ENCODE measurements at places on chromosomes 3 and 15.

DNA sequence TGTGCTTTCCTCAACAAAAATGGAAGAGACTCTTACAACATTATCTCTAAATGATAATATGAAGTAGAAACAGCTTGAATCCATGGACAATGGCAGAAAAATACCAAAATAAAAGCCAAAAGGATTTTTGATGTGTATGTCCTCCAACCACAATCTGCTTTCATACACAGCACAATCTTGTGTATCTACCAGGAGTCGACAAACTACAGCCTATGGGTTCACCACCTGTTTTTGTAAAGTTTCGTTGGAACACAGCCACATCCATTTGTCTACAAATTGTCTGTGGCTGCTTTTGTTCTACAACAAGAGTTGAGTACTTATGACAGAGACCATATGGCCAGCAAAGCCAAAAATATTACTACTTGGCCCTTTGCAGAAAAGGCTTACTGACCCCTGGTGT lies 88.7 kb upstream of the UBE2E2 start:
- no peak for DNase-seq

- no peak for DNase-seq
These were observed 25.9 kb downstream of the ADCY5 start for GRCh38 chr3:123423031-123423430.

DNA sequence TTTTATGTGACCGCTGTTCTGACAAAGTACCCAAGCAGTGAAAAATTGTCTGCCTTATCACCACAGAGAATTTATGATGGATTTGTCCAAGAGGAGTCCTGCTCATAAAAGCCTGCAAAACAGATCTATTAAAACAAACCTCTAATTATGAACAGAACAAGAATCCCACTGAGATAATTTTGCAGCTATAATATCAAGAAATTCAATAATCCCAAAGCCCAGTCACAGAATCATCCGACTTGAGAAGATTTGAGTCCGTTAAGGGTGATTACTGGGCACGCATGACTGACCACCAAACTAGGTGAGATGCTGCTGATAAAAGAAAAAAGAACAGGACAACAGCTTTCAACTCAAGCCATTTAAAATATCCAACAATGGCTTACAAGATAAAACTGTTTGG lies 231.0 kb upstream of the WNT5A start:
- DNase-seq: no peak

GRCh38 chr3:48852151-48852550 lies 4.5 kb upstream of the PRKAR2A start:
- DNase-seq: no peak

DNA sequence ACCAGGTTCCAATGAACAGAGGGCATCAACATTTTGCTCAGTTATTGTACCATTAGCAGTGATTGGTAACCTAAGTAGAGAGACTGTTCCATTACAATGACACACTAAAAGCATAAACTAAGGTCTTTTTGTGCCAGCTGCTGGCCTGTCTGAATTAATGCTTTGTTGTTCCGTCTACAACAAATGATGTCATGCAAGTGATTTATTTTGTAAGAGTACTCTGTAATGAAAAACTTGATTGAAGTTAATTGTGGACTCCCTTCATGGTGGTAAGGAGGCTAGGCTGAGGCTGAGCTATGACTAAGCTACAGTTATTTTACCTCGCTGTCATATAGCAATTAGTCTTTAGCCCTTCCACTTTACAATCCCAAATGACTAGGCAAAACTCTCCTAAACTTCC lies 23.2 kb downstream of the RCN2 start:
- DNase-seq: no peak

DNA sequence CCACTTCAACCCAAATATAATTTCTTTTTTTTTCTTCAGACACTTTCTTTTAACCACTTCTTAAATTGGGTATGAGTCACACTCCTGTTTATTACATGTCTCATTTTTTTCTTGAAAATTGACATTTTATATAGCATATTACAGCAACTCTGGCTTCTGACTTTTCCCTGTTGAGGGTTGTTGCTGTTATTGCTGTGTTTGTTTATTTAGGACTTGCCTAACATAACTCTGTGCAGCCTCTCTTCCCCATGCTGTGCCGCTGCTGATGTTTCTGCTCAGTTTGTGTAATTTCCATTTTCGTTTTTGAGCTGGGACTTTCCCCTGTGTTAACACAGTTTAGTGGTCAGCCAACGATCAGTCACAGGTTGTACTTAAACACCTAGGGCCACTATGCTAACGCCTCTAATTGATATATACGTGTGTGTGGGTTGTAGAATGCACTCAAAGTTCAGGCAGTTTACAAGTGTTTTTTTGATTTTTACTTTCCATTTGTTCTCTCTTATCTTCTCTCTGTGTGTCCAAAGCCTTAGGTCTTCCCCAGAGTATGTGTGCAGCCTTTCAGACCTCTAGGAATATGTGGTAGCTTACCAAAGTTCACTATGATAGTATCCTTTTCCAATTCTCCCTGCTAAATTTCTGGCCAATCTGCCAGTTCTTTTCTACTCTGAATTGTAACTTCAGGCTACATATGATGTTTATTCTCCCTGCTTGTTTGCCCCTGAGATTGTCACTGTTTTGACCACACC lies 337.2 kb downstream of the ZBTB20 start:
- no peak for DNase-seq

- DNase-seq: no peak
These were observed 33.3 kb downstream of the BTLA start for GRCh38 chr3:112466020-112466419.

GRCh38 chr3:15345608-15346137 lies 13.3 kb upstream of the SH3BP5 start:
- DNase-seq: no peak

- no peak for DNase-seq
These were observed 2.0 kb downstream of the SRGAP3 start for GRCh38 chr3:9247361-9247940.
